Frontal cortex (tissue), 4 donors: ENCODE measurements at places on chromosomes 12 and 14.

GRCh38 chr14:63652406-63652805 lies 10.7 kb upstream of the WDR89 start:
- no peak for DNase-seq

DNA sequence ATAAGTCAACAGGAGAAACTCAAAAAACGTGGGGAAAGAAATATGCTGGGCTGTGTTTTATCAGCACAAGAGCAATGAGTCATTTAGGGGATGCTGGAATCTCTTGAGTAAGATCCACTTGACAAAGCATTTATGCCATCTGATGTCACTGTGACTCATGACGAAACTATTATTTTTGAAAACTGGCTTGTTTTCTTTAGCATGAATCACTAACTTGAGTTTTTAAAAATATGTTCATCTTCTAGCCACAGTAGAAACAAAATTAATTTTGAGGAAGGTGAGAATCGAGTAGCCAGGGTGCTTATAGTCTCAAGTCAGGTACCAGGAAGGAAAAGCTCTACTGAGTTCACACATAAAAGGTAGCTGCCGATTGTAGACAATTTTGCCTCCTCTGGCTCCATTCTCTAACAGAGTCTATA lies 456.2 kb upstream of the MGAT4C start:
- DNase-seq: peak; percentile 1

DNA sequence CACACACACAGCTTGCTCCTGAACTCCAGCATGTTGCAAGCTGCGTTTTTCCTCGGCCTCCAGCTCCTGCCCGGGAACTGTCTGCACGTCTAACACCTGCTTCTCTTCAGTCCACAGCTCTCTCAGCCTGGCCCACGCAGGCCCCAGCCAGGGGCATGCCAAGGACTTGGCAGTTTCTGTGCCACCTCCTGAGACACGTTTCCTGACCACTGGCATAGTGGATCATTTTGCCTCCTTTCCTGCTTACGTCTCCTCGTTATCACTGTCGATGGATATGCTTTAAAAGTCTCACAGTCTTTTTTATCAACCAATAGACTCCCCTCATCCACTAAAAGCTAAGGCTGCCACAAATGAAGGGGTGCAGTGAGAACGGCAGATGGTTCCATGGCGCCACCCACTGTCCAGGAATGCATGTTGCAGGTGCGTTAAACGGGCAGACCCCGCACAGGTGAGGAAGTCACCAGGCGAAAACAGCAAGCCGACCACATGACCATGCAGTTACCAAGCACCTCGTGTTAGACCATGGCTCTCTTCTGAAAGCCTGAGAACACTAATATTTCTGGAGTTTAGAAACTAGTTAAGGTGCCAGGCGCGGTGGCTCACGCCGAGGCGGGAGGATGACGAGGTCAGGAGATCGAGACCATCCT lies 14.7 kb upstream of the TEAD4 start:
- DNase-seq: peak; percentile 60

GRCh38 chr12:92110083-92110640 lies 35.5 kb downstream of the BTG1 start:
- DNase-seq: no peak

DNA sequence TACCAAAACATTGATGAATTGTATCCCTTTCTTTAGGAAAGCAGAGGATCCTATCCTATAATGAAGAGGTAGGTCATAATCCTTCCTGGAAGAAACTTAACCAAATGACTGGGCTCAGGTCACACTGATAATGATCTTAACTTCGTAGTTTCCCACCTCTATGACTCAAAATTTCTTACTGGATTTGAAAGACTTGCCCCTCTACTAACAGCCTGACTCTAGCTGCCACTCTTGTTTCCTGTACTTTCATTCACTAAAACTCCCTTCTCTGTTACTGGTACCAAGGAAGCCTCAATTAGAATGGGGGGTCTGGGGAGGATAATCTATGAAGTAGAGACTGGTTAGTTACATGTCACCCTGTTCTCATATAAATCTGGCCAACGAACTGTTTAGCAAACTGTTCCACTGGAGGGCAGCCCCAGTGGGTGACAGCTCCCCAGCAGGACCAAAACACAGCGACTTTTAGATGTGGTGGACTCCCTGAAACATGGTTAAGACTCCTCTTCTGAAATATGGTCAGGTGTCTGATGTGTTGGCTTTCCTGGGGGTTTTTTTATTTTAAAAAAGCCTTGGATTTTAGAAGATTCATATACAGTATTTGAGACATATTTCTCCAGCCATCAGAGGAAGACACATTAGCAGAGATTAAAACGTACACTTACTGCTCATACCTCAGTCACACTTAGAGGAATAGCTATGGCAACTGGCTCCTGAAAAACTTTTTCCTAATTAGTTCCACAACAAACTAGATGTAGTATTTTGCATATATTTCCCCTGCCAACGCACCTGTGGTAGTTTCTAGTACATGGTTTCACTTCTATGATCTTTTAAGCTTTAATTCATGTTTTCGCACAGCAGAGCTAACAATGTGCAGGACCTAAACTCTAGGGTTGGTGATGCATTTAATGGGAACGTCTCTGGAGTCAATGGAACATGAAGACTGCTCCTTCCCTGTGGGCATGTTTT lies 72.3 kb downstream of the ACADS start:
- DNase-seq: no peak

- no peak for DNase-seq
Measured at GRCh38 chr12:8507596-8507995, 5.7 kb upstream of the CLEC4D start.

DNA sequence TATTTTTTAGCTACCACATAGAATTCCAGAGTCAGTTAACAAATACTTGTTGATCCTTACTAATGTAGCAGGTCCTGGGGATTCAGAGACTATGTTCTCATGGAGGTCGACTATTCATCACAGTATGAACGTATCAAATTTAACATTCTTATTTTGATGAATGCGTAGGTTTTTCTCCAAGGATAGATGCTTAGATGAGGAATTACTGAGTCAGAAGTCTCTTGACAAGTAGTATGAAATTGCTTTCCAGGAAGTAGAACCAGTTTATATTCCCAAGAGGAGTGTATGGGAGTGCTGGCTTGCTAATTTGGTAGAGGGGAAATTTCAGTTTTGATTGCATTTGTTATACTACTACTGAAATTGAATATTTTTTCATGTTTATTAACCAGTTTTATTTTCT lies 42.8 kb upstream of the CRADD start:
- DNase-seq: no peak

DNA sequence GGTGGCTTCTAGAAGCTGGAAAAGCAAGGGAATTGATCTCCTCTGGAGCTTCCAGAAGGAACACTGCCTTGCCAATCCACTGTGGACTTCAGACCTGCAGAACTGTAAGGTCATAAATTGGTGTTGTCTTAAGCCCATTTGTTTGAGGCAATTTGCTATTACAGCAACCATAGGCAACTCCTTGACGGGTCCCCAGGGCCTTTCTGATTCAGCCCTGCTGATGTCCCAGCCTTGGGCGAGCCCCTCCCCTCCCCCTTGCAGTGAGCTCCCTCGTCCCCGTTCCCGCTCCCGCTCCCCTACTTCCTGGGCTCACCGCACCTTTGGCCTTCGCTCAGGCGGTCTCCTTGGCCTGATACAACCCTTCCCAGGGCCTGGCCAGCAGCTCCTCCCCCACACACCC lies 18.9 kb upstream of the DIO3 start:
- no peak for DNase-seq

DNA sequence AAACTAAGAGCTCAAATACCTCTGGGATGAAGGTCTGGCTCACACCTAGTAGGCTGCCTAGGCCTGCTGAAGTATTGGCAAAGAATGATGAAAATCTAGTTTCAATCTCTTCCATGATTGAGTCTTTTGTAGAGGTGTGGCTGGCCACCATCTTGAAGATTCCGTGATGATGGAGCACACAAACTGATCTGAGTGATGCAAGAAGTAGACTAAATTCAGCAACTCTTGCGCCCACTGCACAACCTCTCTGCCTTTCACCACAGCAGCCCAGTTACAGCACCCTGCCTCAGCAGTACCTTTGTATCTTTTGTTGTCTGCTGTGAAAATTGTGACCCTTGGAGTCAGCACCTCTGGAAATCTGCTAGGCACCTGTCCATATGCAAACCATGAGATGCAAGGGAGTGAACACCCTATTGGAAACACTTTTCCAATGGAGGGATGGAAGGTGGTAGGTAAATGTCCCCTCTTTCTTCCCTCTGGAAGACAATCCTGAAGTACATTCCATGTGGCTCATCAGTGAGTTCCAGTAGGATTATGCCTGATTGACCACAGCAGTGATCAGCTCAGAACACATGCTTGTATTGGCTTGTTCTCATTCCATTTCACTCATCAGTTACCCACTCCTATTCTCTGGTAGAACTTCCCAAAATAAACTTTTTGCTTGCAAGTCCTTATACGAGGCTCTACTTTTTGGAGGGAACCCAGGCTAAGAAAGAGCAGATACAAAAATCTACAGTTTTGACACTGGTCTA lies 58.6 kb downstream of the BTBD7 start:
- no peak for DNase-seq

DNA sequence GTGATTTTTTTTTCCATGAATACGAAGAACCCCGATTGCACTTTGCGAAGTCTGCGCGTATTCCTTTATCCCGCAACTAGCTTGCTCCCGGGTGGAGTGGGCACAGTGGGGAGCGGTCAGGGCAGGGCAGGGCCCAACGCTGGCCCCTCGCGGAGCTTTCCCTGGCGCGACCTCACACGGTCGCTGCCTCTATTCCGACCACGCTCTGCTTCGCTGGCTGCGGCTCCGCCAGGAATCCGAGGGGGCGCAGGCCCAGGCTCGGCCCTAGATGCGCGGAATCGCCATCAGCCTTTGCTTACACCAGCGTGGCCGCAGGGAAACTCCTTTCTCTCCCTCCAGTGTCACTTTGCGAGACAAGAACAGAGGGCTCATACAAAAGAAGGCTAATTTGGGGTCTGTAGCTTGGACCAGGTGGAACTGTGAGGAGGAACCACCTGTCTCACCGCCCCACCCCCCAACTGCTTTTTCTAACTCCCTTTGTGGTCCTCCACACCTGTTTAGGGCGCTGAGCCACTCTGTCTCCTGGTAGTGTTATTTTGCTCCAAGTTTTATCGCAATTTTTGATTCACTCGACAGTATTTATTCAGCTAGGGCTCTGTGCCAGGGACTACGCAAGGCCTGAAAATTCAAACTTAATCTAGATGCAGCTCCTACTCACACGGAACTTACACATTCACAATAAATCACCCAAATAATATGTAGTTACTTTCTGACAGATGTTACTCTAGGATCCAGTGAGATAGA lies 3.1 kb upstream of the NKX2-1 start:
- DNase-seq: no peak

GRCh38 chr12:53047221-53048032 lies 2.4 kb upstream of the TNS2 start:
- peak; percentile 88 for DNase-seq

- DNase-seq: no peak
Measured at GRCh38 chr12:87660987-87661774, 368.0 kb downstream of the C12orf50 start.

GRCh38 chr14:96797582-96798349 lies 584 bp downstream of the VRK1 start:
- no peak for DNase-seq

- DNase-seq: no peak
Measured at GRCh38 chr14:94536836-94537235, 24.4 kb upstream of the SERPINA4 start.

DNA sequence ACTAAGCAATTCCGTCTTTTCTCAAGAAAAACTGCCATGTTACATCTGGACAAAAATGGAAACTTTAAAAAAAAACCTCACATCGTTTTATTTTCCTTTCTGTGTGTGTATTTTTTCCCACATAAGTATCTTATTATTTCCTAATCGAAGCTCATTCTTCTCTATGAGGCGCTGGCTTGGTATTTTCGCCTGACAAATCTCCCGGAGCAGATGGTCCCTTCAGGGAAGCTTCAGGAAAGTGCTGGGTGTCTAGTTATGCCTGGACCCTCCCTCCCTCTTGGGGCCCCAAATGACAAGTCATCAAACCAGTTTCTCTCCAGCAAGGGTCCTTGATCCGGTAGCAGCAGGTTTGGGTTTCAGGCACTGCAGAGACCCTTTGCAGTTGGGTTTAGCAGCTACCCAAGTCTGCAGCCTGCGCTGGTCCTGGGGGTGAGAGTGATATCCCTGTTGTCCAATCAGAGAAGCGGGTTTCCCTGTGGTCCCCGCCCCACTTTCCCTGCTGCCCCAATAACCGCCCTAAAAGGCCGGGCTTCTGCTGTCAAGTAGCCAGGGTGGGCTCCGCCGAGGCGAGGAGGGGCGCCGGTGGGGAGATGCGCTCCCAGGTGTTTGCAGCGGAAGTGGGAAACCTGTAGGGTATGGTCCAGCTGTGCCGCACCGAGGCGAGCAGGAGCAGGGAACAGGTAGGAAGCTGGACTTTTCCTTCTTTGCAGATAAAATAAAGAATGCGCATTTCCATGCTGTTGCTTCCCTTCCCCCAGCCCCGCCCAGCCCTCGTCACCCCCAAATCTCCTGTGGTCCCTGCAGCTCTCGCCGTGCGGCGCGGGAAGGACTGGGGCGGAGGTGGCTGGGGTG lies at the start of gene CNTN1:
Gene CNTN1, plus strand, starts transcription at position 527 of the 852 bp plus-strand sequence.
- peak; percentile 68 for DNase-seq

- DNase-seq: no peak
Measured at GRCh38 chr12:102430661-102431060, 49.7 kb downstream of the IGF1 start.

DNA sequence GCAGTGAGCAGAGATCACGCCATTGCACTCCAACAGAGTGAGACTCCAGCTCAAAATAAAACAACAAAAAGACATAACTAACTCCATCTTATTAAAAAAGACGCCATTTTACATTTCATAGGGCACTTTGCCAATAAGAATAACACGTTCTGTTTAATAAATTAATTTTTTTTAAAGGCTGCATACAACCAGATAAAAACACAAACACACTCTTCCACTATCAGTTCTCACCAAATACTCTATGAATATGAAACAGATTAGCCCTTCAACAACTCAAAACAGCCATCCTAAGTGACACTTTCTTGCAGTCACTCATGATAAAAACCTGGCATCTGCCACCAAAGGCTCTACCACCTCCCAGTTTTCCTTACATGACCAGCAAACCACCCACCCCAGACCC lies 16.1 kb downstream of the AICDA start:
- DNase-seq: no peak

GRCh38 chr12:76449583-76449982 lies 101.4 kb upstream of the BBS10 start:
- DNase-seq: no peak

- no peak for DNase-seq
Measured at GRCh38 chr14:21408147-21408546, 24.3 kb upstream of the SUPT16H start.

DNA sequence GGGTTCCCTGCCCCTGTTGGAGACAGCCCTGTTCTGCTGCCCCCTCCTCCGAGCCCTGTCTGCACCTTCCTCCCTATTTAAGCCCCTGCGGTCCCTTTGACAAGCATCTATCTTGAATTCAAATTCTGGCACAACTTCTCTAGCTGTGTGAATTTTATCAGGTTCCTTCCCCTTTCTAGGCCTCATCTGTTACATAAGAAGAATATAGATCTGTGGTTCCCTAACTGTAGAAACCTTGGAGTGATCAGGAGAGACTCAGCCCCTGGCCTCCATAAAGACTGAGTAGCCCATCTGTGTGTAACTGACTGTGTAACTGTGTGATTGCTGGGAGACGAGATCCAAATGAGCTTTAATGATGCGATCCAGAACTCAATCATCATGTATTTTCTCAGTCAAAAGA lies 13.0 kb upstream of the RACGAP1 start:
- no peak for DNase-seq
